ENCODE measurements at places on chromosomes 13 and 19.
A peak's percentile ranks its signal among the peaks of the same experiment; 100 is the strongest.

- no peak for DNase-seq
These were observed 151.9 kb downstream of the LACC1 start for GRCh38 chr13:44031555-44031954.

GRCh38 chr13:108549934-108550333, 79.5 kb upstream of the MYO16 start:
- no peak for DNase-seq

DNA sequence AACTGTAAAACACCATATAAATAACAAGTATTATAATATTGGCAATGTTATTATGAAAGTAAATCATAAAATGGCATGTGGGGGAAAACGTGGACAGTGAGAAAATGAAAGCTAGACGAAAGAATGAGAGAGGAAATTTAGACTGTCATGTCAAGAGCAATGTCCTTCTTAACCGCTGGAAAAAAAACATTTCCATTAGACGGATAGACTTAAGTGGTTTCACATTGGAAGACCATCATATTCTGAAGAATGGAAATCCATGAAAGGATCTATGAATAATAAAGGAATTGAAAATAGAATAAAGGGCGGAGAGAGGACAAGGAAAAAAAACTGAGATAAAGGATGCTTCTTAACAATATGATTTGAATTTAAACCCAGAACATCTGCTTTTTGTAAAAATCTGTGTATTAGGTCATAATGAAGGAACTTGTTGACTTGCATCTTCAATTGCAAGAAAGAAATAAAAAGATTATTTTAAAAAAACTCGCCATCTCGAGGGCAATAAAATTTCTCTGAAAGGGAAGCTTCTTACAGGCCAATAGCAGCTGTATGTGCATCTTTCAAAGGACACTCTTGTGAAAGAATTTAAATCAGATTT, 90.6 kb downstream of the SPRY2 start:
- DNase-seq = no peak

- DNase-seq = no peak
These were observed 10.4 kb downstream of the XAB2 start for GRCh38 chr19:7618771-7619510.

GRCh38 chr19:46287585-46287984, 9.3 kb upstream of the HIF3A start:
- peak; percentile 34 for DNase-seq

GRCh38 chr19:33411621-33412180, 38.2 kb downstream of the CEBPG start:
- DNase-seq = no peak

DNA sequence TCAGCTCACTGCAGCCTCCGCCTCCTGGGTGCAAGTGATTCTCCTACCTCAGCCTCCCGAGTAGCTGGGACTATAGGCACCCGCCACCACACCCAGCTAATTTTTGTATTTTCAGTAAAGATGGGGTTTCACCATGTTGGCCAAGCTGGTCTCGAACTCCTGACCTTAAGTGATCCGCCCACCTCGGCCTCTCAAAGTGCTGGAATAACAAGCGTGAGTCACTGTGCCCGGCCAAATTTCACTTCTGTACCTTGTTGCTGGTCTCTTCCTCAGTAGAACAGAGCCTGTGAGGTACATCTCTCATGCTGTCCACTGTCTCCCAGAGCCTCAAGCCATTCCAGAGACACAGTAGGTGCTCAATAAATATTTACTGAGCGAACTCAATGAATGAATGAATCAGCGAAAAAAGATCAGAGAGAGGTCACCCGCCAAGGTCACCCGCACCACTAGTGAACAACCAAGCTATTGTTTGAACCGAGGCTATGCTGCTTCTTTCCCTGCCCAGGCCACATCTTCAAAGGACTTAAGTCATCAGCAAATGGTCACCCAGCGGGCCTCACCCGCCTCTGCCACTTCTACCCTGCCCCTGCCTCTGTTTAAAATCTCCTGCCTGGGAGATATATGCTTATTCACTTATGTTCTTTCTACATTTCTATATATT, 9.3 kb downstream of the TMEM143 start:
- DNase-seq = no peak

GRCh38 chr13:90645582-90645981, 701.9 kb upstream of the MIR17HG start:
- DNase-seq = no peak

DNA sequence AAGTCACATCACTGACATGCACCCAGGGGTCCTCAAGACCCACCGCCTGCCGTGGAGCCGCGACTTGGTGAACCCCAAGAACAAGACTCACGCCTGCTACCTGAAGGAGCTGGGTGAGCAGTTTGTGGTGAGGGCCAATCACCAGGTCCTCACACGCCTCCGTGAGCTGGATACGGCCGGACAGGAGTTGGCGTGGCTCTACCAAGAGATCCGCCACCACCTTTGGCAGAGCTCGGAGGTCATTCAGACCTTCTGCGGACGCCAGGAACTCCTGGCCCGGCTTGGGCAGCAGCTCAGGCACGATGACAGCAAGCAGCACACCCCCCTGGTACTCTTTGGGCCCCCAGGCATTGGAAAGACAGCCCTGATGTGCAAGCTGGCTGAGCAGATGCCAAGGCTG, 29.7 kb downstream of the NWD1 start:
- no peak for DNase-seq

- no peak for DNase-seq
These were observed 14.0 kb upstream of the CD22 start for GRCh38 chr19:35314858-35315470.

DNA sequence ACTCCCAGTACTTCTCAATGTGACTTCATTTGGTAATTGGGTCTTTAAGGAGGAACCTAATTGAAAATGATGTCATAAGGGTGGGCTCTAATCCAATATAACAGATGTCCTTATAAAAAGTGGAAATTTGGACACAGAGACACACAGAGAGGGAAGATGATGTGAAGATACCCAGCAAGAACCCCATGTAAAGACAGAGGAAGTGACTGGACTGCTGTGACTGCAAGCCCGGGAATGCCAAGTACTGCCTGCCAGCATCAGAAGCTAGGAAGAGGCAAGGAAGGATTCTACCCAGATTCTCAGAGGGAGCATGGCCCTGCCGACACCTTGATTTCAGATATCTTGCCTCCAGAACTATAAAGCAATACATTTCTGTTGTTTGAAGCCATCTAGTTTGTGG, 239.3 kb downstream of the KCTD12 start:
- no peak for DNase-seq

DNA sequence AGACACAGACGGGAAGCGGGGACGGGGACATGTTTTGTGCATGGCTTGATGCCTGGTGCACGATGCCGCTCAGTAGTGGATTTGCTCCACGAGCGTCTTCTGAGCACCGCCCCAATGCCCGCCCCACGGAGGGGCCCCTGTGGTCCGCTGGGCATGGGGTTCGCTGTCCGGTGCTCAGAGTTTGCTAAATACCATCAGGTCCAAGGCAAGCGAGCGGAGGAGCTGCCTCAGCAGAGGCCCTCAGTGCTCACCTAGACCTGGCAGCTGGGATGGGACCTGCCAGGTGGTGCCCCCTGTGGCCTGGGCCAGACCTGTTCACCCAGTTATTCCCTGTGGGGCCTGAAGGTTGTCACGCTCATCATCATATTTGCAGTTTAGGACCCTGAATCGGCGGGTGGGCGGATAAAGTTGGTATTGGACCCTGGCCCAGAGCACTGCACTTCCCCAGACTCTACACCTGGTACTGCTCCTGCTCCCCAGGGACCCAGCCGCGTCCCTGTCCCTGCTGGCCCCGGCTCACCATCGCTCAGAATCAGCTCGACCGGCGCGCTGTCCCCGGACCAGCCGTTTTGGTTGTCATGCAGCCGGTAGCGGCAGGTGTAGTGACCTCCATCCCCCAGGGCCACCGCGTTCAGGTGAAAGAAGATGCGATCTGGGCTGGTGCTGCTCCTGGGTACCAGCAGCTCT, 2.3 kb downstream of the A1BG start:
- no peak for DNase-seq

GRCh38 chr13:44103429-44104196, 223.9 kb downstream of the LACC1 start:
- DNase-seq = no peak

DNA sequence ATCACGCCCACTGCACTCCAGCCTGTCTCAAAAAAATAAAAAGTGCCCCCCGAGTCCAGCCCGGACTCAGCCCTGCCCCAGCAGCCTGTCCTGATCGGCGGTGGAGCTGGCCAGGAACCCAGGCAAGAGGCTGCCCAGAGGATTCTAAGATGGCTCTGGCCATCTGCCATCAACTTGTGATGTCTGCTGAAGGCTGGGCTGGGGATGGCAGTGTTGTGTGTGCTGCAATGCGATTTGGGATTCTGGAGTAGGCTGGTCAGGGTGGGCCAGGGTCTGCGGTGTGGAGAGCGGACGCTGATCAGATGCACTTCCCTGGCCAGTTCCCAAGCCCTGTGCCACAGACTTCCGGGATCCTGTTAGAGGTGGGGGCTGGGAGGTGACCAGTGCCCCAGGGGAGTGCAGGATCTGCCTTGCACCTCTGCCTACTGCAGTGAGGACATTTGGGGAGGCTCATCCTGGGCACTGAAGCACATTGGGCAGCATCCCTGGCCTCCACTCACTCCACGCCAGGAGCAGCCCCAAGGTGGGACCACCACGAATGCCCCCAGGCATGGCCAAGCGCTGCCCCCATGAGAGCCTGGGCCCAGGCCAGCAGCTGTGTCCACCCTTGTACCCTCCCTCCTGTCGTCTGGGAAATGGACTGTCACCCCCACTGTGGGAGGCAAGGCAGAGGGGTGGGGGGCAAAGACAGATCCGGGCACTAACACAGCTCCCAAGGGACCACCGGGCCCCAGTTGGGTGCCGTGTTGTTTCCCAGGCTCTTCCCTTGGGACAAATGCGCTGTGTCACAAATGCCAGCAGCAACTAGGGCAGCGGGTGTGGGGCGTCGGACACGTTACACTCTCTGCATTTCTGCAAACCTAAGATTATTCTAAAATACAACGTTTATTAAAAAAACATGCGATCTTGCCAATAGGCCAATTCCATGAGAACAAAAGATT, 3.4 kb upstream of the TBXA2R start:
- no peak for DNase-seq

DNA sequence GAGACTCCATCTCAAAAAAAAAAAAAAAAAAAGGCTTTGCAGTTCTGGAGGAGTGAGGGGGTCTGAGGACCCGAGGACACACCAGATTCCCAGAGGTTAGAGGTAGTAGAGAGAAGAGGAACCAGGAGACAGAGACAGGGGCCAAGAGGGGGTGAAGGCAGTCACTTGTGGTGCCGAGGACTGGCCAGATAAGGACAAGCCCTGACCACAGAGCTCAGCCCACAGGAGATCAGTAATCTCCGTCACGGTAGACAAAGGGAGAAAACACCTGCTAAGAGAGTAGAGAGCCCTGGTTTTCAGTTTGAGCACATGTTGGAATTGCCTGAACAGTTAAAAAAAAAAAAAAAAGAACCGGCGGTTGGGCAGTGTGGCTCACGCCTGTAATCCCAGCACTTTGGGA, 1.7 kb upstream of the PRAM1 start:
- DNase-seq = no peak

GRCh38 chr13:49494645-49495044, 1.1 kb upstream of the PHF11 start:
- peak; percentile 31 for DNase-seq

GRCh38 chr13:41231786-41232185, 31.6 kb downstream of the MTRF1 start:
- DNase-seq = no peak

DNA sequence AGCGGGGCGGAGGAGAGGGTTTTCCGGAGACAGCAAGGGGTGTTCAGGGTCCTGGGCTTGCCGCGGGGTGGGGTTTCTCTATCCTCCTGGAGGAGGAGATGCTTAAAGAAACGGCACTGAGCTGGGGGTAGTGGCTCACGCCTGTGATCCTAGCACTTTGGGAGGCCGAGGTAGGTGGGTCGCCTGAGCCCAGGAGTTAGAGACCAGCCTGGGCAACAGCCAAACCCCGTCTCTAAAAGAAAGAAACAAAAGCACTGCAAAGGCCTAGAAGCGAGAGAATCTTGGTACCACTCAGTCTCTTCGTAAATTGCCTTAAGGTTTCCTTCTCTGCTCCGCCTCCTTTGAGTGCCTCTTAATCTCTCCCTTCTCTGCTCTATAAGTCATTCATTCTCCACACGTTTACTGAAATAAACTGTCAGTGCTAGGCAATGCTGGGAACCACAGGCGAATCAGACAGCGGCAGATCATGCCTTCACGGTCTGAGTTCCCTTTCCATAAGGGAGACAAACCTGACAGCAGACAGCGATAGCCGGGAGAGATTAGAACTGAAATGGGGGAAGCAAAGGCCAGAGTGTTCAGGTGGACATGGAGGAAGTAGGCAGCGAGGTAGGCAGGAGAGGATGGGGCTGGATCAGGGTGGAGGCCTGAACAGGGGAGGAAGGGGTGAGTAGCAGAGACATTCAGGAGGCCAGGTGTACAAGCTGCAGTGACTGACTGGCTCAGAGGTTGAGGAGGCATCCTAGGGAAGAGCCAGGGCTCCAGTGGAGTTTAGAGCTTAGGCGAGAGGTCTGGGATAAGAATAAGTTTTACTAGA, 580 bp downstream of the EIF3K start:
- peak; percentile 12 for DNase-seq

DNA sequence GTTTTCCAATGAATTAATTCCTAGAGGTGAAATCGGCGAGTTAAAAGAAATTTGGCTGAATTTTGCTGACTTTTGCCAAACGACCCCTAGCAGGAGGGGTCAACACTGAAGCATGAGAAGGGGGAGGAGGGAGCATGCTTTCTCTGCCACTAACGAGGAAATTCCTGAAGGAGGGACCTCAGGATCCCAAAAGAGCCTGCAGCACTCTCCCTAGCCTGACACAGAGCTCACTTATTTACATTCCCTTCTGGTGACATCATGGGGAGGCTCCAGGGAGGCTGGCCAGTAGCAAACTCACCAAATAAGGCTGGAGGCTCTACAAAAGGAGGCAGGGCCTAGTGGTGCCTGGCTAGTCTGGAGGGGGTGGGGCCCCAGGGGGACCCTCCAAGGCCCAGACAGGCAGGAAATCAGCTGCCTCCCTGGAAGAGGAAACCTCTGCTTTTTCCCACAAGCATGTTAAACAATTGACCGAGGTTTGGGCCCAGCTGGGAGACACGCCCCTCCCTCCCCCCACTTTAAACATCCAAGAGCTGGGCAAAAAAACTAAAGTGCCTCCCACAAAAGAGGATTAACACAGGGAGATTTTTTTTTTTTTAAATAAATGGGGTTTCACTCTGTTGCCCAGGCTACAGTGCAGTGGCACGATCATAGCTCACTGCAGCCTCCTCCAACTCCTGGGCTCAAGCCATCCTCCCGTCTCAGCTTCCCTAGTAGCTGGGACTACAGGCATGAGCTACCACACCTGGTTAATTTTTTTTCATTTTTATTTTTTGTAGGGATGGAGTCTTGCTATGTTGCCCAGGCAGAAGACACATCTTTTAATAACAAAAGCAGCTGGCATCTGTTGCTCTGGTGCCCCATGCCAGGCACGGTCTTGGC, 2.1 kb downstream of the DAPK3 start:
- DNase-seq = peak; percentile 21

GRCh38 chr13:65330287-65330686, 1899.8 kb downstream of the PCDH9 start:
- DNase-seq = no peak

All from suppressor macrophage (primary cell).